Epithelial cell of alveolus of lung (primary cell): ENCODE measurements at places on chromosomes 12 and 14. TPM values are rescaled to one million over a fixed set of nuclear protein-coding genes. Genes with fewer than 3 reads are reported as not detected.

Gene HOXC4
- total RNA-seq: 0.88 and 1.4 TPM in 2 replicates

Gene CPNE8
- 0.91 and 1.8 TPM in 2 replicates for total RNA-seq

Gene PRKD1
- 9.1 and 17.2 TPM in 2 replicates for total RNA-seq

Gene RTN1
- 0.08 and 2.6 TPM in 2 replicates for total RNA-seq

Gene REM2
- 0.32 and 0.39 TPM in 2 replicates for total RNA-seq

Gene IAPP
- not detected in 2 replicates for total RNA-seq

Gene RNF34
- total RNA-seq: 30.5 and 39.6 TPM in 2 replicates

Gene CLEC4D
- not detected in 2 replicates for total RNA-seq

Gene TMBIM6
- total RNA-seq: 327 and 420 TPM in 2 replicates

Gene PGAM5
- 22.4 and 33.9 TPM in 2 replicates for total RNA-seq

Gene CLMN
- 1.9 and 2.1 TPM in 2 replicates for total RNA-seq

Gene CCNK
- 13.7 and 36.3 TPM in 2 replicates for total RNA-seq

Gene INSM2
- not detected in 2 replicates for total RNA-seq

Gene CMA1
- total RNA-seq: not detected in 2 replicates

Gene DHRS2
- under 0.01 TPM in 1 of 2 replicates, not detected in the other for total RNA-seq

Gene PZP
- under 0.01 TPM in 1 of 2 replicates, not detected in the other for total RNA-seq

Gene TMEM253
- total RNA-seq: not detected in 2 replicates

Gene TAS2R43
- total RNA-seq: 0.13 TPM in 1 of 2 replicates, not detected in the other

Gene GUCY2C
- not detected in 2 replicates for total RNA-seq

Gene MPHOSPH9
- total RNA-seq: 19.1 and 35.1 TPM in 2 replicates

Gene MUCL1
- total RNA-seq: not detected in 2 replicates

Gene CPM
- 5.2 and 5.4 TPM in 2 replicates for total RNA-seq

Gene RIN3
- 7.0 and 9.1 TPM in 2 replicates for total RNA-seq

Gene A2ML1
- total RNA-seq: not detected in 2 replicates

Gene INHBC
- total RNA-seq: not detected in 2 replicates

Gene SERPINA5
- 0.24 and 0.91 TPM in 2 replicates for total RNA-seq

Gene GRIP1
- 0.13 TPM in 1 of 2 replicates, not detected in the other for total RNA-seq

Gene ZC3H10
- total RNA-seq: 3.4 and 5.0 TPM in 2 replicates

Gene ANHX
- total RNA-seq: not detected in 2 replicates

Gene RBM25
- total RNA-seq: 11.5 and 22.8 TPM in 2 replicates

Gene SVOP
- total RNA-seq: not detected in 2 replicates

Gene SOAT2
- 0.48 TPM in 1 of 2 replicates, not detected in the other for total RNA-seq

Gene STAC3
- 0.26 and 4.5 TPM in 2 replicates for total RNA-seq

Gene OTOGL
- under 0.01 TPM in 1 of 2 replicates, not detected in the other for total RNA-seq

Gene MIS18BP1
- total RNA-seq: 23.1 and 26.7 TPM in 2 replicates

Gene B3GNT4
- 0.16 and 1.4 TPM in 2 replicates for total RNA-seq

Gene DEGS2
- 0.56 TPM in 1 of 2 replicates, not detected in the other for total RNA-seq

Gene AQP6
- not detected in 2 replicates for total RNA-seq

Gene CHGA
- not detected in 2 replicates for total RNA-seq

Gene TMEM179
- total RNA-seq: not detected in 2 replicates

Gene ARF6
- total RNA-seq: 61.6 and 64.6 TPM in 2 replicates

Gene P2RX7
- total RNA-seq: 0.26 TPM in 1 of 2 replicates, not detected in the other

Gene KRT81
- total RNA-seq: 0.64 and 1.6 TPM in 2 replicates

Gene ZDHHC22
- not detected in 2 replicates for total RNA-seq
